CD4-positive, alpha-beta T cell treated with Interleukin-4 for 4 hours (primary cell): ENCODE measurements at places on chromosomes 4 and X.

GRCh38 chr4:7941111-7941964 is 1.7 kb upstream of the AFAP1 start:
- no peak for DNase-seq

- DNase-seq = no peak
Observed at GRCh38 chr4:3317011-3317655, 24.3 kb downstream of the RGS12 start.

DNA sequence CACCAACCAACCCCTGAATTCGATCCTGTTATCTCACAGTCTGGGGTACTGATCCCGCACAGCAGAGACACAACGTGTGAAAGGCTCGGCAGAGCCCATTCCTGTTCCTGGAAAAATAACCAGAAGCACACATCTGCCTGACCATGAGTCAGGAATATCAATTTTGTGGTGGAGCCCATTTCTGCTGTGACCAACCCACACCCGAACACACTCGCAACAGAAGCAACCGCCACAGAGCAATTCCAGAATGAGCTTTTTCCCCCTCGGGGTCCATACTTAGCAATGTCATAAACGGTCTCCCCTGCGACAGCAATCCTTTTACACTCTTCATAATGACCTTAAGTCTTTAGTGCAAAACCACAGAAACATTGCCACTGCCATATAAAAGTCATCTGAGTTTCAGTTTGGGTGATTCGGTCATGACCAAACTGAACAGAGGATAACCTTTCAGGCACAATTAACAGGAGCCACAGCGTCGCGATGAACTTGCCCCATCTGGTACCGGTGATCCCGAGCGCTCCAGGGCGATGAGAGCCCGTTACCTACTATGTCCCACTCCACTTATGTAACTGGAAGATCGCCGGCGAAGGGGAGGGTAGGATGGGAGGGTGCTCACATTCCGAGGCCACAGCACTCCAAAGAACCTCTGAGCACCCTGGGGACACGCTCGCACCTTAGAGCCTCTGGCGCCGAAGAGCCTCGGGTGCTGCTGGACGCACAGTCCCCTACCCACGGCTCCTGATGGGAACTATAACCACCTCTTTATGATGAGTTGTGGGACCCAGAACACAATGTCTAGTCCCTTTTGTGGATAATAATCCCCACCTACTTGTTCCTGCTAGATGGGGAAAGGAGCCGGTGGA is 1.1 kb downstream of the MECP2 start:
- peak; percentile 21 for DNase-seq

DNA sequence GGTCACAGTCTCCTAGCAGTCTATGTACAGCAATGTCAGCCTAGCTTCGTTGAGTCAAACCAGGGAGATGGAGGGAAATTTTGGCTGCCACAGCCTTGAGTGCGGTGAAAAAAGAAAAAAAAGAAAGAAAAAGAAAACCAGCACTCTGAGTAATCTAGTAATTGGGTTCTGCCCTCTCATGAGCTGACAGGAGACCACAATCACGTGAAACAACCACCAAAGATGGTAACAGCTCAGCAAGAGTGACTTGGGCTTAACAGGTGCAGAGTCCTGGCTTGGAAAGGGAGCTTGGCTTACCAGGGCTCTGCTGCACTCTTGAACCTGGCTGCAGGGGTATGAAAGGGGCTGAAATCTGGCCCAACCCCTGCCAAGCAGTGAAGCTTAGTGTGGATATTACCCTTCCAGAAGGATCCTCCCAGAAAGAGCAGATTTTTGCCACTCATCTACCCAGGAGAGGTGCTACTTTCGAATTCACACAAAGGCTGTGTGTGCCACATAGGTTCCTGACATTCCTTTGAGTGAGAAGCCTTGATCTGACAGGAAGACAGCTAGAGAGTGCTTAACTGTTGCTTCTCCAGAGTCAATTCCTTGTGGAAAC is 350.3 kb downstream of the PTTG2 start:
- peak; percentile 88 for DNase-seq
